ENCODE measurements at places on chromosomes 5 and 9.

- DNase-seq: no peak
Measured at GRCh38 chr5:41736641-41737040, 133.6 kb downstream of the OXCT1 start.

DNA sequence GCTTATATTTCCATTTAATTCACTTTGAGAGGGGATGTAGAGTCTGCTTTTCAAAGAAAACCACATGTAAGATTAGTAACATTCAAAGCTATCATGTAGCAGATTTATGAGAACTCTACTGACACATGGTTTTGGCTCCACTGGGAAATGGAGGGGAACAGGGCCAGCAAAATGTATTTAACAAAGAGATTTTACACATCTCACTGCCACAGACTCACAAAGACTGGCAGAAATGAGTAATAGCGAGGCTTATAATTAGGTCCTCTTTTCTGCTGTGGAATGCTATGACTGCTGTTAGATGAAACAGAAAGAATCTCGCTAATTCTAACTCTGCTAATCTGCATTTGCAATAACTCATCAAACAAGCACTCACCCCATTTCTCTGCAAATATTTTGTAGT is 4.5 kb downstream of the DAP start:
- DNase-seq: no peak

DNA sequence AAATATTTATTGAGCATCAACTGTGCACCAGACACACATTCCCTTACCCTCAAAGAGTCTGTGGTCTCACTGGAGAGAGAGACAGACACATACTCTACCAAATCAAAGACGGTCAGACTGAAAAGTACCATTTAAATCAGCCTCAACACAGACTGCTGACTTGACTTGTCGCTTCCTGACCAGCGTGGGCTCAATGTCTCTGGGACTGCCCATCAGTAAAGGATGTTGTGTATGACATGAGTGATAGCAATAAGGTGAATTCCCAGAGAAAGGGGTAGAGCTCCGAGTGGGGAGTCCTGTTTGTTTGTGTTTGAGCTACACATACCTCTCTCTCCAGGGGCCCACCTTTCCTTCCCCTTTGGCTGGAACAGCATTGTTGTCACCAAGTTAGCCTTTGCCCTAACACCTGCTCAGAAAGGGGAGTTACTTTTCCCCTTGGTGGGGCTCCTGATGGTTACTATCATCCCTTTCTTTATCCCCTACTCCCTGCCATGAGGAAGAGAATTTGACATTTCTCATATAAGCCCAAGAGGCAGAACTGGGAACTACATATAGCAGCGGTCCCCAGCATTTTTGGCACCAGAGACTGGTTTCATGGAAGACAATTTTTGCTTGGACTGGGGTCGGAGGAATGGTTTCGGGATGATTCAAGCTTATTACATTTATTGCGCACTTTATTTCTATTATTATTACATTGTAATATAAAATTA is 33.9 kb downstream of the NR4A3 start:
- no peak for DNase-seq

DNA sequence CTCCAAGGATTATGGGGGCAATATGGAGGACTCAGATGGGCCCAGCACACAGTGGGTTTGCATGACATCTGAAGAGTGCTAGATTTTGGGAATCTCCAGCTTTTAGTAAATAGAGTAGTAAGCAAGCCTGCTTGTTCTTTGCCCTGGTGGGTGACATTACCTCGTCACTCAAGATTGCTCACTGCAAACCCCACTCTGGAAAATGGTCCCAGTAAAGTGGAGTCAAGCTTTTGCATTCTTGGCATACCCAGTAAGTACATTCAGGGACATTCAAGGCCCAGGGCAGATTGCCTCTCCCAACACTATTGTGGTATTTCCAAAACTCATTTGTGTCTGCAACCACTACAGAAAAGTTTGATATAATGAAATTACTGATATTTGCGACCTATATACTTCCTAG is 118.5 kb downstream of the INVS start:
- DNase-seq: no peak

DNA sequence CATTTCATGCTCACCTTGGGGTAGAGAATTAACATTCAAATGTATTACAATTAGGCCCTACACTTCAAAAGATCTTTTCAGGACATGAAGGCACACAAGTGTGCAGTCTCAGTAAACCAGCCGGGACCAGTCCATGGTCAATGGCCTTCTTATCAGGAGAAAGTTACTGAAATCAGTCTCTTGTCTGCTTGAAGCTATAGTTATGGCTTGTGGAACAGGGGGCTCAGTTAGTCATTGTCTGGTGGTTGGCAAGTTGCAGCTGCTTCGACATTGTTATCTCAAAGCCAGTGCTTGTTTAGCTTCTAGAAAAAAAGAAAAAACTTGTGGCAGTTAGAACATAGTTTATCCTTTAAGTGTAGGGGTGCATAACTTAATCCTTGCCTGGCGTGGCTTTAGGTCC is 213.1 kb upstream of the ACO1 start:
- no peak for DNase-seq
